ENCODE measurements at places on chromosomes 3 and 15. TPM values are rescaled to one million over a fixed set of nuclear protein-coding genes. Genes with fewer than 3 reads are reported as not detected.

DNA sequence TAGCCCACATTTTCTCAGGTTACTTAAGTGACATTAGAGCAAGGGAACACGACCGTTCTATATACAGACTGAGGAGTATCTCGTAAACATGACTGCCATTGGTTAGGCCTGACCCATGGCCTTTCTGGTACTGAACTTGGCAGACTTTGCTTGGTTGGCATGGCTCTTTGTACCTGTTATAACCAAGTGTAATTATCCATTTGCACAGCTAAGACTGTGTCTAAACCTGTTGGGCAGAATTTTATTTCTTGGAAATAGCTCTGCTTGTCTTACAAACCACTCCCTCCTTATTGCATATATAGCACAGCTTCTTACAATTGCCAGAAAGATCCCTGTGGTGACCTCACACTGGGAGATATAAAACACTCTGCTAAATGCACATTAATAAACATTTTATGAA is 106.9 kb downstream of the P2RY1 start:
- DNase-seq = no peak

- no peak for DNase-seq
Observed at GRCh38 chr3:127351321-127351720, 63.5 kb upstream of the PRR20G start.

DNA sequence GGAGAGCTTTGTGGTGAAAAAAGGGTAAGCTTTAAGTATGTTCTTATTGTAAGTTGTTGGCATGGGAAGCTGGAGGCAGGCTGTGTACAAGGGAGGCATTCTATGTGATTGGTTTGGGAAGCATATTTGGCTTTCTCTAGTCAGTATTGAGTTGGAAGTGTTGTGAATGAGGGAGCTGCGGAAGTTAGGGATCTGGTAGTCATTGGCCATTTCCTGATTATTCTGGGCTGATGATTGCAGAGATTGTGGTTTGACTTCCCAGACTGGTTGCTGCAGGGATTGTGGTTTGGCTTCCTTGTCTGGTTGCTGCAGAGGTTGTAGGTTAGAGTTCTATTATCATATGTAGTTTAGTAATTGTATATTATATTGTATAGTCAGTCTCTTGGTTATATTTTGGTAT is 21.0 kb downstream of the STXBP5L start:
- no peak for DNase-seq

The ZNF592 gene
- total RNA-seq = 12.2 TPM

GRCh38 chr15:86916671-86917360 is 837.1 kb downstream of the AGBL1 start:
- DNase-seq = no peak

The VGLL4 gene
- 41.7 TPM for total RNA-seq

GRCh38 chr3:117540597-117540996 is 831.0 kb downstream of the TUSC7 start:
- no peak for DNase-seq

The PRR20G gene
- total RNA-seq = not detected

DNA sequence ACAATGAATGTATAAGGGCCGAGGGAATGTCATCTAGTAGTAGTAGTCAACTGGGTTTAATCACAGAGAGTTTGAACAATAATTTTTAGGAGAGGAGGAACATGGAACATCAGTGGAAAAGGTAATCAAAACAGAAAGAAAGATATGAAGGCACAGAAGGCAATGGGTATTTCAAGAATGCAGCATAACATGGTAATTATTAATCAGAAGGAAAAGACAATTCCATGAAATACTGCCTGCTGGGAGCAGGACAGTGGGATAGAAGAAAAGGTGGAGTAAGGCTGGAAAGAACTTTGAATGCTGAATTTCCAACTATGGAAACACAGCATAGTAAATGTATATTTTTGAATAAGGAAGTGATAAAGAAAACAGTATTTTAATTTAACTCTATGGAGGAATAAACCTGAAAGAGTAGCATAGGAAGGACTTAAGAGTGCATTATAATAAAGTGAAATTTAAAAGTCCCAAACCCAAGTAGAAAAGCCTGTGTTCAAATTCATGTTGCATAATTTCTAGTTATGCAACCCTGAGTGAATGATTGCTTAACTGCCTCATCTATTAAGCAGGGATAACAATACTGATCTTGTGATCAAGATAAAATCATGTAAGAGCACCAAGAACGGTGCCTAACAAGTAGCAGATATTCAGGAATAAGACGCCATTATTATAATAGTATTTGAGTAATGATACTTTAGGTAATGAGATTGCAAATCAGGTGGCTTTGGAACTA is 357.7 kb downstream of the TBC1D5 start:
- DNase-seq = no peak

DNA sequence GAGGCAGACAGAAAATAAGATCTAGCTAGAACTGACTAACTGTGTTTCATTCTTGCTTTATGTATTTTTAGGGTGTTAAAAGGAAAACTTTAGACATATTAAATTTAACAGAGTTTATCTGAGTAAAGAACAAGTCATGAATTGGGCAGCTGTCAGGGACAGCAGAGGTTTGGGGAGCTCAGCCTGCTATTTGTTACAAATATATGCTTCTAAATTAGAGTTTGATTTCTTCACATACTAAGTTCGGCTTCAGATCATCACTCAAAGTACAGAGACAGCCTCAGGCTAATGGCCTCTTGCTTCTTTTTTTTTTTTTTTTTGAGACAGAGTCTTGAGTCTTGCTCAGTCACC is 21.9 kb downstream of the EFCC1 start:
- DNase-seq = no peak

The CCNB2 gene
- 12.2 TPM for total RNA-seq

The STRIT1 gene
- not detected for total RNA-seq
